ENCODE measurements at places on chromosomes 1 and 21.
A peak's percentile ranks its signal among the peaks of the same experiment; 100 is the strongest.

- DNase-seq = no peak
Observed at GRCh38 chr1:16998589-16998988, 13.1 kb downstream of the ATP13A2 start.

DNA sequence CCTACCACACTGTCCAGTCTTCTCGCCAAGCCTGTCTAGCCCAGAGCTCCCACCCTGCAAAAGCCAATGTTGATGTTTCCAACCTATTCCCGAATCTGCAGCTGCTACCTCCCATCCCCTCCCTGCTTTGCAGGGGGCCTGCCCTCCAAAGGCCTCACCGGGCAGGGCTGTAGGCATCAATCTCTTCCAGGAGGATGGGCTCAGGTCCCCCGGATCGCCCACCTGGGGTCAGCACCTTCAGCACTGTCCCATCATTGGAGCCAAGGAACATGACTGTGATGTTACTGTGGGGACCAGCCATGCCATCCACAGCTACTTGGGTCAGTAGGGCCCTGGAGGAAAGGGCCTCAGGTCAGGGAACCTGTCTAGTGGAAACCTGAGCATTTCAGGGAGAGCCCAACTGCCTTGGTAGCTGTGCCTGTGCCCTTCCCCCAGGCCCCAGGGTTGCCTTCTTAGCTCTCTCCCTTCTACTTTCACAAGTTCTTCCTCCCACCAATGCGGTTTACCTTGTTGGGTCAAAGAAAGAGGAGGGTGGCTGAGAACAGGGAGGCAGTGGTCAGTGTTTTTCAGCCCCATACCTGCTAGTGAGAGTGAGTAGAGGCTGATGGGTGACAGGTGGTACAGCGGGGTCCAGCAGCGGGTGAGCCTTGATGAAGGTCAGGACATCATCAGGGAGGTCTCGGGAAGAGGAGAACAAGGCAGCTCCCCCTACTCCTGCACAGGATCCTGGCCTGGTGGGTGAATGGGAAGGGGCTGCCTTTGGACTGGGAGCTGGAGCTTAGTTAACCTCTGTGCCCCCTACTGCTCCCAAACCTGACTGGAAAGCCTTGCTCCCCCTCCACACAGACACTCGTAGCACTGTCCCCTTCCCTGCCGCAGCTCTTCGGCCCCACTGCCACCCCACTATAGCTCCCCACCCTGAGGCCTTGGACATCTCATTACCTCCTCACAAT is 10.7 kb downstream of the SEMA6C start:
- DNase-seq = no peak

DNA sequence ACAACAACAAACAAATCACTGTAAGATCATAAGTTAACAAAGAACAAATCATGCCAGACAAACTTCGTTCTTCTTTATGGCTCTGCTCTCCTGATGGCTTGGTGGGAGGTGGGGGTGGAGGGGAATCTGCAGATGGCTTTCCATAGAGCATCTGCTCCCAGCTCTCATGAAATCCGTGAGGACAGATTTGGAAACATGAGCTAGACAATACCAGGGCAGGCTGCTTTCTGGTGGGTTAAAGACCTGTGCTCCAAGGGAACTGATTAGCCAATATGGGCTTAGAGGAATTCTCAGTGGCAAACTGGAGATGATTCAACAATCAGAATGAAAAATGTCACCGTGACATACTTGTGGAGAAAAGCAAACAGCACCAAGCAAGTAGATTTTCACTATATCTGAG is 69.4 kb upstream of the TLR5 start:
- no peak for DNase-seq

DNA sequence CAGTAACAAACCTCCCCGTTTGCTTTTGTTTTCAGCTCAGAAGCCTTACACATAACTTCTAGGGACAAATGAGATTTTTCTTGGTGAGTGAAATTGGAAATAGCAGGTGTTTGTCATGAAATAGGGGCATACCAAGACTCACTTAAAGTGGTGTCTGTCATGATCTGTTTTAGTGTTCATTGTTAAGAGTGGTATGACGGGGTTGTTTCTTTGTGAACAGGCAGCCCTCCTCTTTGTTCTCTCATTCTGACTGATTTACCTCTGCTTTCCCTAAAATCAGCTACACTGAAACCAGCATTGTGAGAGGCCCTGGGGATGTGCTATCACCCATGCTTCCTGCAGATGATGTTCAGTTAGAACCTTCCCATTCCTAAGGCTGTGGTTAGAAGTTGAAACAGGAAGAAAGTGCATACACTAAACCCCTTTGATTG is 2.5 kb upstream of the ERO1B start:
- DNase-seq = peak; percentile 82

- peak; percentile 77 for DNase-seq
Observed at GRCh38 chr1:174134003-174134659, 25.2 kb upstream of the RABGAP1L start.

DNA sequence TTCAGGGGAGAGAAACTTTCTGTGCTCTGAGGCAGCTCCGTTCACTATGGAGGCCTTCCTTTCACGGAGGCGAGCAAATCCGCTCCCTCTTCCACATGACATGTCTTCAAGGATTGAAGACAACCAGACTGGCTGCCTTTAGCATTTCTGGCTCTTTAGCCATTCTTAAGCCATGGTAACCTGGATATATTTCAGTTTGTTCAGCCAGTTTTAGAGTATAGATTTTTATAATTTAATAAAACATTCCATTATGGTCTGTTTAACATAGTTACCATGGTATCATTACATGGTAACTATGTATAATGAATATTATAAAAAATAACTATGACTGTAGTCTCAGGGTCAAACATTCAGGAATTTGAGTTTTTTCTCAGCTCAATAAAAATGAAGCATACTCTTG is 54.2 kb upstream of the NFIA start:
- no peak for DNase-seq

DNA sequence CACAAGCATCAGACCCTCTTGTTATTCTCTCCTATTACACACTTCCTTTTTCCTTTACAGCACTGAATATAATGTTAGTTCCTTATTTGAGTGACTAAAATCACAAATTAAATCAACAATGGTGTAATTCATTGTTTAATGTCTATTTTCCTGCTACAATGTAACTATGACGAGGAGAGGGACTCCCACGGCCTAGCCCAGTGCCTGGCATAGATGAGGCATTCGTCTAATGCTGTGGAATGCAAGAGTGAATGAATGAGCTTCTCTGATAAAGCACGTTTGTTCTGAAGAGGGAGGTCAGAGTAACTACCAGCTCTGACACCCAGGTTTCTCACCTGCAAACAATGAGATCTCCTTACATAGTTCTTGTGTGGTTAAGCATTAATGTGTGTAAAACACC is 479.4 kb downstream of the OMA1 start:
- no peak for DNase-seq

DNA sequence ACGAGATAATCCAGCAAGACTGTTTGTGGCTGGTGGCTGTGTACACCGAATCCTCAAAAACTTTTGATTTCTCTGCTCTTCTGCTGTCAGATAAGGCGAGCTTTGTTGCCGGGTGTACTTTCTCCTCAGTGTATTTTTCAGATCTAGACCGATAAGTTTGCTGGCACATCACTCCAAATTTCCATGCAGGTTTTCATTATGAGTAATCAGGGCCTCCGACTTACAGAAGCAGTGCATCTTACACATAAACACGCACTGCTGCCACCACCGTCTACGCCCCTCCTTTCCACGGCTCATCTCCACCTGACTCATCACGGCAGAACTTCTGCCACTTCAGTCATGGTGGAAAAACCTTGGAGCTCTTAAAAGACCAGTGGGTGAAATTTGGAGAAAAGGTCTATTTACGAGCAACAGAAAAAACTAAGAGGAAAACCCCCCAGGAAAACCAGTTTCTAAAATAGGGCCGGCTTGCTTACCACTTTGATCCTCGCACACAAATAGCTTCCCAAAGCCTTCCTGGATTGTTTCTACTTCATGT is 7.7 kb downstream of the ZBTB21 start:
- DNase-seq = no peak

- no peak for DNase-seq
Observed at GRCh38 chr1:61131716-61132115, 49.4 kb downstream of the NFIA start.

DNA sequence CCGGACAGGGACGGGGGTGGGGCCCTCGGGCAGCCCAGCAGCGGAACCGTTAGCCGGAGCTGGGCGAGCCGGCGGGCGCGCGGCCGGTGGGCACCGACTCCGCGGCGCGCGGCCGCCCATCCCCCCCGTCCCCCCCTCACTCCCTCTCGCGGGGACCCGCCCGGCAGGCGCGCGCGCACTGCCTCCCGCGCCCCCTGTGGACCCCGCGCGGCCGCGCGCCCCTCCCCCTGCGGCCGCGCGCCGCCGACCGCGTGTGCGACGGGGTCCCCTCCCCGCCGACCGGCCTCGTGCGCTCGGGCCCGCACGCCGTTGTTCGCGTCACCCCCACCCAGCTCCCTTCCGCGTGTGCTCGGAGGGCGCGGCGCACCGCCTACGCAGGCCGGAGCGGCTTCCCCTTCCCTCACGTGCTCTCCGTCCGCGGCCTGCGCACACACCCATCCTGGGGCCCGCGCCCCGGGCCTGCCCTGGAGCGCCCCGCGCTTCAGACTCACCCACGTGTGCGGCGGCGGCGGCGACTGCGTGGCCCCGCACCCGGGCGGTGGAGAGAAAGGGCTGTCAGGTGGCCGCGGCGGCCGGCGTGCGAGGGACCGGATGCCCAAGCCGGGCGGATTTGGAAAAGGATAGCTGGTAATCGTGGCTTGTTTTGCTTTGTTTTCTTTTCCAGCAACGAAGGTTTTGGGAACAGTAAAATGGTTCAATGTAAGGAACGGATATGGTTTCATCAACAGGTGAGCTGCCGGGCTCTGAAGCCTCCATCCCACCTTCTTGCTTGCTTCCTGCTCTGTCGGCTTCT is 717 bp downstream of the YBX1 start:
- peak; percentile 77 for DNase-seq

DNA sequence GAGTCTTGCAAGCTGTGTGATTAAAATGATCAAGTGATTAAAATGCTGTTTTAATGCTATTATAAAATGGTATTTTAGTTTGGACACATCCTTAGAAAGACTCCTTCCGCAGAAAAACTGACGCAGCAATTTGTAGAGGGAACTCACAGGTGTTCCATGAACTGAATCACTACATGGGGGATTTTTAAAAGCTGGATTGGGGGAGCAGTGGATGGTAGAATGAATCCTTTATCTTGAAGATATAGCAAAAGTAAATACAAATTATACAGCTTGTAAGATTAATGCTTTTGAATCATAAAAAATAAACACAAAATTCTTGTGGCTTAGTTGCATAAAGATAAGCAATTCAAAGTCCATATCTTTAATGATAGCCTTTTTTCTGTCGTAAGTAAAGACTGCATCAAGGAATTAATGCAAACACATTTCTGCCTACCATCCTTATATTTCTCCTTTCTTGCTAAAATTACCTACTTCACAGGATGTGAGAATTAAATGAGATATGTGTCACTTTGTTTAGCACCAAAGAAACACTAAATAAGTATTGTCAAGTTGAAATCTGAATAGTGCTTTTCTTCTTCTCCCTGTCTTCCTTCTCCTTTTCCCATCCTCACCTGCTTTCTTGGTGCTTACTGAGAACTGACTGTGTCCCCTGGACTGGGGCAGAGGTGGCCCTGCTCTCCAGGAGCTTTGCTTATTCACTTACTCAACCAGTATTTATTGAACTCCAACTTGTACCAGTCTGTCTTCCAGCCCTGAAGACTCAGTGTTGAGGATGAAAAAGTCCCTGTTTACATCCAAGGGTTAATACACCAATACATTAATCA is 61.5 kb upstream of the F3 start:
- DNase-seq = no peak

- DNase-seq = no peak
Observed at GRCh38 chr1:91651661-91652071, 151.0 kb downstream of the CDC7 start.

DNA sequence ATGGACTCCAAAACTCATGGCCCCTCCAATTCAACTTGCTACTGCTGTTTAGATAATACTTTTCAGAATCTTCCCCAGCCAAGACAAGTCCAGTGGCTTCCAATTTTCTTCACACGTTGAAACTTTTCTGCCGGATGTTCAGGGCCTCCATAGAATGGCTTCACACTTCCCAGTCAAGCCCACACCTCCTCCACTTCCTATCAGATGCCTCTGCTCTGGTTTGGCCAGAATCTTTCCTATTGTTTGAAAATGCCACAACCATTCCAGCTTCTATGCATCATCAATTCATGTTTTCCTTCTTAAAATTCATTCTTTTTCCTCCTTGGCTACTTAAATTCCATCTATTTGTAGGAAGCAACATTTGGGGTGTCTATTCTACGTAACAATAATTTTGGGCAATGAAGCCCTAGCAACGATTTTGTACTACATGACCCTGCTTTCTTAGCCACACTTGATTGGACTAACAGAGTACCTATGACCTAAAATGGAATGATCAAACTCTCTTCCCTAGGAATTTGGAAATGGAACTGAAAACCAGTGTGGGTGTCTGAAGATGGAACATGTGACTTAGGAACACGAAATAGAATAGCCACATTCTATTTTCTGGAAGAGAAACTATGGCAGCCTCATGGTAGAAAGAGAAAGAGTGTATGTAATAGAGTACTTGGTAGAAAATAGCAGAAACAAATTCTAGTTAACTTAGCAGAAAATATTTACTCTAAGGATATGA is 74.1 kb upstream of the CNIH3 start:
- DNase-seq = no peak

DNA sequence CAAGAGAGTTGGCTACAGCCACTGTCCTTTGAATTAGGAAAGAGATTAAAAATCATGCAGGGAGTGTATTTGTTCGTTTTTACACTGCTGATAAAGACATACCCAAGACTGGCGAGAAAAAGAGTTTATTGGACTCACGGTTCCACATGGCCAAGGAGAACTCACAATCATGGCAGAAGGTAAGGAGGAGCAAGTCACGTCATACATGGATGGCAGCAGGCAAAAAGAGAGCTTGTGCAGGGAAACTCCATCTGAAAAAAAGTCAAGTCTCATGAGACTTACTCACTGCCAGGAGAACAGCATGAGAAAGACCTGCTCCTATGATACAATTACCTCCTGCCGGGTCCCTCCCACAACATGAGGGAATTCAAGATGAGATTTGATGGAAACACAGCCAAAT is 1595.2 kb downstream of the KCNT2 start:
- no peak for DNase-seq

DNA sequence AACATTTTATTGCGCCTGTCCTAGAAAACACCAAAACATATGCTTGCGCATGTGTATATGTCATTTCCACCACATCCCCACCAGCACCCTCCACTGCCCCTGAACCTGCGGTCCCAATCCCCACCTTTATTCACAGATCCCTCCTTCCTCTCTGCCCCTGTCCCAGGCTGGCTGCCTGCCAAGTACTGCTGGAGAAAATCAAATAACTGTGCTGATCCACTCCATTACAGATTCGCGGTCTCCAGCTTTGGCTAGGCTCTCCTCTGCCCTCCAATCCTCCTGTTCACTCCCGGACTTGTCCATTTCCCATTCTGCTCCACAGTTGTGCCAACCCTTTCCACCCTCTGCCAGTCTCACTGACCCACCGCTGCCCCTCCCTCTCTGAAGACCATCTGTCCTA is 59.3 kb upstream of the GJB5 start:
- DNase-seq = no peak

- DNase-seq = no peak
Observed at GRCh38 chr1:25832336-25833037, 12.7 kb downstream of the MTFR1L start.

DNA sequence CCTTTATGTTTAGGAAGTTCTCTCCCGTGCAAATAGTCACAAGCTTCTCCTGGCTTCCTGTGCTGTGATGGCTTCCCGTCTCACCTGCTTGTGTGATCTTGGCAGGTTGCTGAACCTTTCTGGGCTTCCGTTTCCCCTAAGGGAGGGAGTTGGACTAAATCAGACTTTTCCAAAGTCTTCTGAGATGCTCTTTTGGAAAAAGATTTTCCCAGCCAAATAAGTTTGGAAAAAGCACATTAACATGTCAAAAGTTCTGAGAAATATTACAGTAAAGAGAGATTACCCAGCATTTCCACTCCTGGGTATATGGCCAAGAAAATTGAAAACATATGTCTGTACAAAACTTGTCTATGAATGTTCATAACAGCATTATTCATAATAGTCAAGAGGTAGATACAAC is 36.0 kb upstream of the TENT5C start:
- DNase-seq = no peak

Data from OCI-LY7 (cell line).